ENCODE measurements at places on chromosomes 5 and 9.
A peak's percentile ranks its signal among the peaks of the same experiment; 100 is the strongest.

DNA sequence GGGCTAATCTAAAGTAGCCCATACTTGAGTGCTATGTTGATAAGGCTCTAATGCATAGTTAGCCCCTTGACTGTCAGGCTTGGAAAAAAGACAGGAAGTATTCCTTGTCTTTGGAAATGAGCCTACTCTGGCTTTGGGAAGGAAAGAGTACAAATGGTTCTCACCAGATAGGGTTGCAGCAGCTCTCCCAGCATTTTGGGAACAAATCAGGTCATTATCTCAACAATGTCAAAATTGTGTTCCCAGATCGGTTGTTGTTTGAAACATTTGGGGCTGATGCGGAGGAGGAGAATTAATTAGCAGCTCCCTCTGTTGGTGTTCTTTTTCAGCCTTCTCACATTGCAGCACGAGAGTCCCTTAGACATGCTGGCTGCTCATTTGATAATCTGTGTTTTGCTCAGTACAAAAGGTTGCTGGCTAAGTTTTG, 294.7 kb upstream of the DMRT1 start:
- DNase-seq = peak; percentile 9

DNA sequence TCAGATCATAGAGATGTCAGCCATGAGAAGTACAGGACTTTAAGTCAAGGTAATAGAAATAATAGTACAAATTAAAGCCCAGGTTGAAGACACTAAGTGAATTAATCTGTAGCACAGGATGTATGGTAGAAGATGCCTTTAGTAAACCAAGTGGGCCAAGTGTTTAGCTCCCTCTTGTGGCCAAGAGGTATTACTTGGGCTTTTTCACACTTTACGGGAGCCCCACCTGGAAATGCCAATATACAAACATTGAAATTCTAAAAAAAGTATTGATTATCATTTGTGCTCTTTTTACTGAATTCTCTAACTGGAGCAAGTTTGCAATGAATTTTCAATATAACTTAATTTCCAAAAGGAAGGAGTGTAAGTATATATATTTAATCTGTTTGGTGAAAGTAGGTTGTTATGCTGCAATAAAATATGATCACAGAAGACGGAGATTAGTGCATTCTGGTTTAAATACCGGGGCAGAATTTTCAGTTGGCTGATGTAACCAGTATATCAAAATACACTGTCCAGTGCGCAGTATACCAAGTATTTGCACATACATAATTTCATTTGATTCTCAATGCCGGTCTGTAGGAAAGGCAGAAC, 84.7 kb downstream of the PARP8 start:
- DNase-seq = peak; percentile 9

DNA sequence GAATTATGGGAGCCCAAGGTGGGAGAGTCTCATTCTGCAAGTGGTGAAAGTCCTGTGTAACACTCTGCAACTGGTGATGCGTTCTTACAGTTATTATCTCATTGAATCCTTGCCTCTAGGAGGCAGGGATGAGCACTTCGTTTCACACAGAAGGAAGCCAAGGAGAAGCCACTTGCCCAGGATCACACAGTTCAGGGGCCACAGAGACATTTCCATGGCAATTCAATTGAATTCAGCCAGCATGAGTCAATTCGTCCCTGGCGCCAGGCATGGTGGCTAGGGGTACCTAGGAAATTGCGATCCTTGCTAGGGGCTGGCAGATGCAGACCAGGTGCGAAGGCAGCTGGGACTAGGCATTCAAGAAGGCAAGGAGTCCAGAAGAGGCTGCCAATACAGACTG, 26.2 kb downstream of the LHX2 start:
- DNase-seq = no peak

GRCh38 chr9:114938687-114939575, 8.5 kb upstream of the TNFSF8 start:
- no peak for DNase-seq

GRCh38 chr5:28214292-28214691, 1175.9 kb upstream of the CDH9 start:
- DNase-seq = no peak

- DNase-seq = no peak
Observed at GRCh38 chr9:129187042-129187441, 9.0 kb upstream of the IER5L start.

- no peak for DNase-seq
Observed at GRCh38 chr9:134730011-134730760, 88.6 kb downstream of the COL5A1 start.

DNA sequence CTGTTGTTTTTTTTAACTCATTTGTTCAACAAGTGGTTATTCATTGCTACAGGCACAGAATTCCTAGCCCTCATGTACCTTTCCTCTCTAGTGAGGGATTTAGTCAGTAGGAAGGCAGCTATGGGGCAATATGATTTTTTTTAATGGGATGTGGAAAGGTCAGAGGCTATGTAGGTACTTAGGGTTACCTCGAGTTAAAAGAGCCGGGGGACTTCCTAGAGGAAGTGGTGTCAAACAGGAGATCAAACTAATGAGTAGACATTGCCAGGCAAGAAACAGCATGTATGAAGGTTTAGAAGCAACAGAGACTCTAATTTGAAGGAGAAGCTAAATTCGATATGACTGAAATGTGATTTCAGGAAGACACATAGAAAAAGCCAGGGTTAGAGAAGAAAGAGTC, 50.7 kb downstream of the ITGA2 start:
- no peak for DNase-seq

DNA sequence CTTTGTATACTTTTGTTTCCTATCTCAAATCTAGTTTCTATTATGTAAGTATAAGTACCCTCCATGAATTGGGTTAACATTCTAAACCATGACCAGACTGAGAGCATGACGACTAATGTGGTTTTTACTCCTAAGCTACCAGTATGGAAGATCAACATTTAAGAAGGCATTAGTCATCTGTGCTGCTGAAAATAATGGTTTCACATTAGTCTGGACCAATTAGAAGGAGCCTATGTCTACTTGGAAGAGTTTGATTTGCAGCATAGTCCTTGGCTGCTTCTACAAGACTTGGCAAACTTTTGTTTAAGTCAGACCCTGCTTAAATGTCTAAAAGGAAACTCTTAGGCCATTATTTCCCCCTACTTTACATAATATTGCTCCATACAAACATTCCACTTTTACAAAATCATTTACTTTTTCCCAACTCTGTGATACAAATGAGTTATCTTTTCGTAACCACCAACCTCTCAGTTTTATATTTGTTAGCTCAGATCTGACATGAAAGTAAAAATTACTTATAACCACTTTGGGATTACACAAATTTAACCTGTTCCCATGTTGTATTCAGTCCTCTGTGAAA, 186.7 kb downstream of the COMMD10 start:
- no peak for DNase-seq

DNA sequence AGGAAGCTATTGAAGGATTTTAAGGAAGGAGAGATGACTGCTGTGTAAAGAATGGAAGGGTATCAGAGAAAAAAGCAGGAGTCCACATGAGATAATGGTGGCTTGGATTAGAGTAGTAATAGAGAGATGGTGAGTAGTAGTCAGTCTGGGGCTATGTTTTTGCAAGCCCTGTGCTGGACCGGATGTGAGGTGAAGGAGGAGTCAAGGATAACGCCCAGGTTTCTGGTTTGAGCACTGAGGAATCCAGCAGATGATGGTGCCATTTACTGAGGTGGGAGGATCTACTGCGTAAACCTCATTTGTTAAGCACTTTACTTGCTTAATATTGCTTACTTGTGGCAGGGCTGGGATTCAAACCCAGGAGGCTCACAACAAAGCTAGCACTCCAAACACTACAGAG, 1.1 kb downstream of the TIGD6 start:
- no peak for DNase-seq

GRCh38 chr5:38756068-38756467, 89.7 kb upstream of the OSMR start:
- DNase-seq = no peak

DNA sequence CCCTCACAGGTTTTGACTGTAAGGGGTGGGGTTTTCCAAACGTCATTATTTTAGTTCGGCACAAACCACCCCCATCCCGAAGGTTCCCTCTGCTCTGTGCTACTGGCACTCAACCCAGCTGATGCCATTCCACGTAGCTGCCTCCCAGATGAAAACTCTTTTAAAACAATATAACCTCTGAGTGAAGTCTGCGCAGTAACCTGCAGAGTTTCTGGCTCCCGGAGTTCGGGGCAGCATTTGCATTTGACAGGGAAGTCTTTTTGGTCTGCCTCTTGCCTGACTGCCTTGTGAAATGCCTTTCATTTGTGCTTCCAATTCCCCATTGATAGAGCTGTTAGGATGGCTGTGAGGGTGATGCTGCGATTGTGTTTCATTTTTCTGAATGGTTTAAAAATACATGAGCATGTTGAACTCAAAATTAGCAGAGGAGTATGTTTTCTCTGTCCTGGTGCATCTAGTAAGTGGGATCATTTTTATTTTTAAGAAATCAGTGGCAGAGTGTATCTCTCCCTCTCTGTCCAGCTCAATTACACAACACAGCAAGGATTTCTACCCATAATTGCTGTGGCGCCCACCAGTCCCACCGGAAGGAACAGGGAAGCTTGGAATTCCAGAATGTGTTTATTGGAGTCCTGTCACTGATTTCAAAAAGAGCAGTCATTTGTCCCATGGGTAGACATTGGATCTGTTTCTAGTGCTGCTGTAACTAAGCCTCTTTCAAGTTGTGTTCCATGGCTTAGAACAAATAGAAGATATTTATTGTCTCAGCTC, 24.8 kb downstream of the ADCY2 start:
- DNase-seq = peak; percentile 57

GRCh38 chr9:110183208-110184145, 24.5 kb downstream of the C9orf152 start:
- DNase-seq = peak; percentile 66

GRCh38 chr5:137478043-137478442, 21.1 kb downstream of the SPOCK1 start:
- no peak for DNase-seq

DNA sequence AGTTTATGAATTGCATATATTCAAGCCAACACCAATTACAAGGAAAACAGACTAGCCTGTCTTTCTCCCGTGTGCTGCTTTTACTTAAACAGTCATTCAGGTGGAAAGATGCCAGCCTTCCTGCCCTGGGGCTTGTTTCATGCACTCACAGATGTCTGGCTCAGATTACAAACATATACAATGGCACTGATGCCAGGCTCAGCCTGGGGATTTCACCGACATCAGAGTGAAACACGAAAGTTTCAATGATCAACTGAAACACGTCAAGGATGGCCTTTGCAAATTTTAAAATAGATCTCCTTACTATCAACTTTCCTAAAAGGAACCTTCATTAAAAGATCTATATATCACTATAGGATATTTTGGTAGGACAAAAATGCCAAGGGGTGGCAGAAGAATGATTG, 1576.5 kb downstream of the EFNA5 start:
- no peak for DNase-seq

DNA sequence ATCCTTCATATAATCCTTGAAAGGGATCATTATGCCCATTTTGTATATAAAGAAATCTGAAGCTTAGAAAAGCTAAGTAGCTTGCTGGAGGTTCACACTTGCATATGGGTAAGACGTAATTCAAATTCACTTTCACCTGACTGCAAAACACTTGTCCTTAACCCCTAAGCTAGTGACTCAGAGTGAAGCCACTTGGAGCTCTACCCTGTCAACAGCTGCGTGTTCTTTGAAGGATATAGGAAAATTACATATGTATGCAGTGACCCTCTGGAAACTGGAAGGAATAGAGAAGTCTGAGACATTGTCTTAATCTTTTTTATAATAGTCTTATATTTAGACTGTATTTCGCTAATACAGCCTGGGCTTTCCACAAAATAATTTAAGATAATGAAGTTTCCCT, 80.0 kb upstream of the STK32A start:
- no peak for DNase-seq

DNA sequence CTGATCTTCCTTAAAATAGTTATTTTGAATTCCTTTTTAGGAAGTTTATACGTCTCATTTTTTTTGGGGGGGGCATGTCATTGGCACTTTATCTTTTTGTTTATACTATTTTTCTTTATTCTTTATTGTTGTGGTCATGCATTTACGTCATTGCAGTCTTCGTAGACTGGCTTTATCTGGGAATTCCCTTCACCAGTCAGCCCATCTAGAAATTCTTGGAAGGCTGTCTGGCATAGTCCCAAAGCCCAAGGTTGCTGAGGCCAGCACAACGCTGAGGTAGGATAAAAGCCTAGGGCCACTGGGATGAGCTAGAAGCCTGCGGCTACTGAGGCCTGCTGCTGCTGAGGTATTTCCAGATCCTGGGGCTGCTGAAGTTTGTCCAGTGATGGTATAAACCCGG, 121.5 kb downstream of the ISOC1 start:
- DNase-seq = no peak

- DNase-seq = no peak
Observed at GRCh38 chr5:96807075-96807654, 580 bp downstream of the ERAP1 start.

GRCh38 chr5:150235500-150235854, 45.6 kb downstream of the SLC6A7 start:
- DNase-seq = no peak

- no peak for DNase-seq
Observed at GRCh38 chr5:116569999-116570398, 4.6 kb downstream of the SEMA6A start.

GRCh38 chr9:14301583-14302021, 12.3 kb downstream of the NFIB start:
- no peak for DNase-seq

GRCh38 chr5:54804521-54804920, 180.9 kb downstream of the ESM1 start:
- DNase-seq = no peak

Data from NT2/D1 (cell line).